Muscle of arm (tissue), 14 donors: ENCODE measurements at places on chromosomes 13 and 19. TPM values are rescaled to one million over a fixed set of nuclear protein-coding genes. Genes with fewer than 3 reads are reported as not detected.

- DNase-seq = no peak
These were observed at the start of gene OSCAR for GRCh38 chr19:54100561-54100960. Gene OSCAR, minus strand, starts transcription at chr19:54100803. Its CDS starts 11 bp downstream, at chr19:54100792.

The FOXO1 gene
- polyA plus RNA-seq = 16.0 TPM

- DNase-seq = no peak
These were observed 11.6 kb downstream of the NFILZ start for GRCh38 chr19:8641908-8642547.

DNA sequence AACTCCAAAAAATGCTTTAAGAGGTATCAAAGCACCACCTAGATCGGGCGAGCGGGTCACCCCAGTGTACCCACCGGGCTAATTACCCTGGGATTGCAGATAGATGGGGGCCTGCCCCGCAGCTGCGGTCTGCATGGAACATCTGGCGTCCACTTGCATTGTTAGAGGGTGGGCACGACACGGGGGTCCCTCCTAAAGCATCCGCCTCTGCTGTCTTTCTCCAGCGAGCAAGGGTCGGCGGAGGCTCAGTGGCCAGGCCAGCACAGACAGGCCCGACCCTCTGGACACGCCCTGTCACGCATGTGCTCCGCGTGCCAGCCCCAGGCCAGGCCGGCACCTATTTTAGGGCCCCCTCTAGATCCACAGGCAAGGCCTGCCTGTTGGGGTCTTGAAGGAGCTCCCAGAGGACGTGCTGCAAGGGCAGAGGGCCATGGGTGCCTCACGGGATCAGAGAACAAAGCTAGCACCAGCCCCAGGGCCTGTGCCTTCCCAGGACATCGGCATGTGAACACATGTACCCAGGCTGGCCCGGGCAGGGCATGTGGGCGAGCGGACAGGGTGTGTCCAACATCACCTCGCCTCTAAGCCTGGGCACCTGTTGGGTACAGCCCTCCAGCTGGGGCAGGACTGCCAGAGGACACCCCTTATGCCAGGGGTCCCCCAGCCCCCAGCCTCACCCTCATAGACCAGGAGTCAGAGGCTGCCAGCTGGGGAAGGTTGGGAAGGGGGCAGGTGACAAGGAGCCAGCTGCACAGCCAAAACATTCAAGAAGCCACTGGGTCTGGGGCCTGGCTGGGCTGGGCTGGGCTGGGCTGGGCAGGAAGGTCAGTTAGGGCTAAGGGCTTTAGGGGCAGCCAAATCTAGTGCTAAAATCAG lies 35.6 kb upstream of the NANOS3 start:
- no peak for DNase-seq

- no peak for DNase-seq
These were observed 12.7 kb downstream of the GTF3A start for GRCh38 chr13:27437126-27437525.

GRCh38 chr19:41480336-41480735 lies 37.4 kb downstream of the ERICH4 start:
- DNase-seq = no peak

DNA sequence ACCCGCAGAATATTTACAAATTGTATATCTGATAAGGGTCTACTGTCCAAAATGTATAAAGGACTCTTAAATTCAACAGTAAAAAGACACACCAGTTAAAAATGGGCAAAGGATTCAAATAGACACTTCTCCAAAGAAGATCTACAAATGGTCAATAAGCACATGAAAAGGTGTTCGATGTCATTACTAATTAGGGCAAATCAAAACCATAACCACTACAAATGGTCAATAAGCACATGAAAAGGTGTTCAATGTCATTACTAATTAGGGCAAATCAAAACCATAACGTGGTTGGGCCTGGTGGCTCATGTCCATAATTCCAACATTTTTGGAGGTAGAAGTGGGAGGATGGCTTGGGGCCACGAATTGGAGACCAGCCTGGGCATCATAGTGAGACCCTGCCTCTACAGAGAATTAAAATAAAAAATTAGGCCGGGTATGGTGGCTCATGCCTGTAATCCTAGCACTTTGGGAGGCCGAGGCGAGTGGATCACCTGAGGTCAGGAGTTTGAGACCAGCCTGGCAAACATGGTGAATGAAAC lies 40.5 kb downstream of the ACTN4 start:
- no peak for DNase-seq

GRCh38 chr19:33859016-33859415 lies 62.3 kb downstream of the KCTD15 start:
- DNase-seq = no peak

GRCh38 chr19:763181-763580 lies 12.3 kb downstream of the MISP start:
- no peak for DNase-seq

DNA sequence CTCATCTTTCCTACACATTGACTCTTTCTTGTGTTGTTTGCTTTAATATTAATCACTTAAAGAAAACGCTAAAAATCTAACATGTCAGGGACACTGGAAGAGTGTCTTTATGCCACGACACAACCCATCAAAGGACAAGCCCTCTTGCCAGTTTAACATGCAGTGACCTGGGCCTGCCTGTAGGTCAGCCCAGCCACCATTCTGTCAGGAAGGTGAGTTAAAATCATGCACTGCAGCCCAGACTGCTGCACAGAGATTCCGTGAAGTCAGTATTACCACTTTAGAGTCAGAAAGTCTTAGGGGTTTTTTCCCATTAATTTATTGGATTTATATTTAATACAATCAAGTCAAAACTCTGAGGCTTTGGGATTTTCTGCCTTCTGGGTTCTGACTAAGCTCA lies 58.0 kb downstream of the TNFRSF19 start:
- DNase-seq = no peak
